8988T (cell line): ENCODE measurements at places on chromosomes 5 and 9.

- no peak for DNase-seq
These were observed 394.3 kb downstream of the GADD45G start for GRCh38 chr9:89999176-89999533.

GRCh38 chr5:176685010-176685409 is 37.7 kb downstream of the TSPAN17 start:
- no peak for DNase-seq

GRCh38 chr5:122967085-122967484 is 69.4 kb downstream of the PPIC start:
- DNase-seq, result no peak

GRCh38 chr9:91837981-91838731 is 111.9 kb downstream of the ROR2 start:
- DNase-seq, result no peak

- no peak for DNase-seq
These were observed 97.7 kb upstream of the CDH6 start for GRCh38 chr5:31095796-31096195.

GRCh38 chr5:109786206-109786855 is 96.6 kb downstream of the MAN2A1 start:
- DNase-seq, result no peak

DNA sequence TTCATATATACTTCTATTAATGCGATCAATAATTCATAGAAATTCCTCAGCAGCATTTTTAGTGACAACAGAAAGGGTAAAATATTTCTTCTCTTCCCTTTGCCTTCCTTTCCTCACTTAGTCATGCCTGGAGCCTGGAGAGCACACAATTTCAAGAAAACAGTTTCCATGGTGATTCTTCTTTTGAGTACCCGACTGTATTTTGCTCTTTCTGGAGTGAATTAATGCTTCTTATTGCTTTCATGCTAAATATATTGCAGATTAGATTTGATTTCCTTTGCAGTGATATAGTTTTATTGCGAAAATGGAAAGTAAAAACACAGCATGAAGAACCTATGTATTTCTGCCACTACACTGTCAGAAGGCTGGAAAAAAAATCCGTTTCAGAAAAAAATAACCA is 153.5 kb downstream of the PPP2R2B start:
- no peak for DNase-seq

DNA sequence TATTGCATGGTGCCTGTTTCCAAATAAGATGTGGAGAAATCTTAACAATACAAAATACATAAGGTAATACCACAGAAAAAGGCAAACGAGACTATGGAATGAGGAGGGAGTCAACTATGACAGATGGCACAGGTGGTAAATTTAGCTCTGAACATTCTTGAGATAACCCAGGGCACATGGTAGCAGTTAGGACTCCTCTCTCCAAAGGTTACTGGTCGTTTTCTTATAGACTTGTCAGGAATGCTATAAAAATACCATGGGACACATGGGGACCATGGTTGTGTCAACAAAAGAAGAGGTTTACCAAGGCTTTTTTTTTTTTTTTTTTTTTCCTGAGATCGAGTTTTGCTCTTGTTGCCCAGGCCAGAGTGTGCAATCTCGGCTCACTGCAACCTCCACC is 209.4 kb upstream of the RFX3 start:
- no peak for DNase-seq

DNA sequence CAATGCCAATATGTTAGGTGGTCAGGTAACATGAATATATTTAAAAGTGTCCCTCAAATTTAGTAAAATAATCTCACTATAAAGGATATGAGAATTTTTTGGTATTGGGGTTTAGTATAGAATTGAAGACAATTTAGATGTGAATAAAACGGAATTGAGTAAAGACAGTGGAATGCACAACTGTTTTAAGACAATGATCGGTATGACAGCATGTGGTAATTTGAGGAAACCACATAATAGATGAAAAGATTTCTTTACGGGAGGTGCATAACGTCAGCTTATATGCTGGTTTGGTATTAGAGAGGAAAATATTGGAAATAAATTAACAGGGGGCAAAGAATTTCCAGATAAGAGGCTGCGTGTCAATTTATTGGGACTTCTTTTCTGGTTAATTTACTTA is 1043.2 kb downstream of the CDH18 start:
- no peak for DNase-seq

GRCh38 chr5:23033864-23034263 is 180.7 kb upstream of the CDH12 start:
- DNase-seq, result no peak

DNA sequence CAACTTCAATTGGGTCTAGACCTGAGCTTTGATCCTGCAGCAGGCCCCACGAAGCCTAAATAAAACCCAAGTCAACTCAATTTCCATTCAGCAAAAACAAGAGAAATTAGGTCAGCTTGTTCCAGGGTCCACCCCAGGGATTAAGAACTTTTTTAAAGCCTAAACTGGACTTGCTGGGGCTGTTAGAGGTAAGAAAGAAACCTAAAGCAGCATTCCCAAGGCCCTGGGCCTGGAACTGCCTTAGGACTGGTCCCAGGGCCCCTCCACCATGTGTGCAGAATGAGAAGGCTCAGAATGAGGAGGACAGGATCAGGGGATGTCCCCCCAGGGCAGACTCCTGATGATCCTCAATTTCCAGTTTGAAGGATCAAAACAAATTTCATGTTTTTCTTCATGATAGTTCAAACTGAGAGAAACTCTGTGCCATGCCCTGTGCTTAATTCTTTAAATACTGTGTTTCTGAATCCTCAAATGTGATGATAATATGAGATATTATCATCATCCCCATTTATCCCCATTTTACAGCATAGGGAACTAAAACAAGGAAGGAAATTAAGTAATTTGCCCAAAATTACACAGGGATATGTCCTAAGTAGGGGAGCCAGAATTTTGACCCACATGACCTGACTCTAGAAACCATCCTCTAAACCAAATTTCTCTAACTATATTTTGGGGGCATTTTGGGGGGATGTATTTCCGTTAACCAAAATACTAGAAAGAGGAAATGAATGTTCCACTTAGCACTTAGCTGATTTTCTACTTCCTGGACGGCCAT is 64.5 kb downstream of the DENND1A start:
- no peak for DNase-seq

DNA sequence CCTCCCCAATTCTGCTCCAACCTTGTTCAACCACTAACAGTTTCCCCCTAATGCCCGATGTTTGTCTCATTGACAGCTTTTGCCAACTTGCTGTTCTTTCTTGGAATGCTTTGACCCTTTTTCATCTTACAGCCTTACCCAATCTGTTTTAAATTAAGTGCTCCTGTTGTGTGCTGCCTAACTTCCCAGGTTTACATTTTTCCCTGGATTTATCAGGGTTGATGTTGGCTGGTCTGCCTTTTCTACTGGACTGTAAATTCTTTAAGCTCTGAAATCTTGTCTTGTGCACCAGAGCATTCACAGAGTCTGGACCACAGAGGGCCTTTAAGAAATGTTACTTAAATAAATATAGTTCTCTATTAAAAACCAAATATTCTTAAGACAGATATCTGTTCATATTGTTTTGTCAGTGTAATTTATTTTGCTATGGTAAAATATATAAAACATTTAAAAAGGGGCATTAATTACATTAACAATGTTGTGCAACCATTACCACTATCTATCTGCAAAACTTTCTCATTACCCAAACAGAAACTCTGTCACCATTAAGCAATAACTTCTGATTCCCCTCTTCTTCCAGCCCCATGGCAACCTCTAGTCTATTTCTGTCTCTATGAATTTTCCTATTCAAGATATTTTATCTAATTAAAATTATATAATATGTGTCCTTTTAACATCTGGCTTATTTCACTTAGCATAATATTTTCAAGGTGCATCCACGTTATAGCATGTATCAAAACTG is 73.0 kb downstream of the OSTF1 start:
- no peak for DNase-seq

- DNase-seq, result no peak
These were observed 478 bp downstream of the RAB14 start for GRCh38 chr9:121201045-121201737.

- DNase-seq, result no peak
These were observed 26.4 kb upstream of the TYRP1 start for GRCh38 chr9:12666813-12667212.

DNA sequence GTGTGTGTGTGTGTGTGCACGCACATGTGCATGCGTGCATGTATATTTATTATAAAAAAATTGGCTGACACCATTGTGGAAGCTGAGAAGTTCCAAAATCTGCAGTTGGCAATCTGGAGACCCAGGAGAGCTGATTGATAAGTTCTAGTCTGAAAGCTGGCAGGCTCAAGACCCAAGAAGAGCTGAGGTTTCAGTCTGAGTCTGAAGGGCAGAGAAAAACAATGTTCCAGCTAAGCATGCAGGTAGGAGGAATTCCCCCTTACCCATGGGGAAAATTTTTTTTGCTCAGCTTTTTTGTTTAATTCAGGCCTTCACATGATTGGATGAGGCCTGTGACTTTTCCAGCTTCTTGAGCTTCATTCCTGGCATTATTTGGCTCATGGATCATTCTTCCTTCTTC is 31.2 kb upstream of the ACTBL2 start:
- DNase-seq, result no peak

- DNase-seq, result peak; percentile 26
These were observed 40.3 kb upstream of the TNFAIP8 start for GRCh38 chr5:119315516-119315949.

GRCh38 chr9:131469951-131470350 is 32.8 kb upstream of the POMT1 start:
- DNase-seq, result no peak

GRCh38 chr9:117302487-117302886 is 112.4 kb downstream of the ASTN2 start:
- DNase-seq, result no peak

DNA sequence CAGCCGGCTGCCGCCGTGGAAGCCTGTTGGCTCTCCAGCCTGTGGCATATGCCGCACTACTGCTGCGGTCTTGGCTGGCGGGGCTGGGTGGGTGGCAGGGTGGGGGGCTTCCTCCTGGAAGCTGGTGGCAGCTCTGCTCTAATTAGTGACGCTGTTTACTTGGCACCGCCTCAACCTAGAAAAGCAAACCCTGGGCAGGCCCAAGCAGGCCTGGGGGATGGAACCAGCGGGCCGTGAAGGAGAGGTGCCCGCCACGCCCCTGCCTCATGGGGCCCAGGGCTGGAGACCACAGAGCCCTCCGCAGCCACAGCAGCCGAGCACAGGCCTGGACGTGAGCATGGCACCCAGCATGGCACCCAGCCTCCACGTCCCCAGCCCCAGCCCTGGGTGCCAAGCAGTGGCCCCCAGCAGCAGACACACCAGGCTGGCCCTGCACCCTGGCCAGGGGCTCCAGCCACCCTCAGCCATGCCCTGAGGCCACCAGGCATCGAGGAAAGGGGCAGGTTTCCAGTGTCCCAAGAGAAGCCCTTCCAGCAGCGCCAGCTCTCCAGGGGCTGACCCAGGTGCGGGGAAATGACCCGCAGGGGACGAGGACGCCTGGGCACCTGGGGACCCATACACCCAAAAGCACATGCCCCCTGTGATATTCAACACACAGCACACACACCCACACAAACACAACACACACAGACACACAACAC is 5.4 kb upstream of the CCDC187 start:
- no peak for DNase-seq

- no peak for DNase-seq
These were observed 537.1 kb upstream of the CDH18 start for GRCh38 chr5:20524991-20525529.

DNA sequence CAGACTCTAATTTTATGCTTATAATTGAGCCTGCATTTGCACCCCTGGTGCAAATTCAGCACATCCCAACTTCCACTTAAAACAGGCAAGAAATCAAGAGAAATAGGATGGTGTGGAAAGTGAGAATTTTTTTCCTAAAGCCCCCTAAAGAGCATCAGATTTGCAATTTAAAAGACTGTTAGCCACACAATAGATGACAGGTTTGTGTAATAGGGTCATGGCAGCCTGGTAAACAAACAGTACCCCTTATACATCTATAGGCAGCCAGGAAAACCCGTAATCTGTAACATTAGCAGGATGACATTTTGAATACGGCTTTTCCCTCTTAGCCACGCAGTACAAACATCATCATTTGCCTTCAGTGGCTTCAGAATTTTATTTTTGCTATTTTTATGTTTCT is 17.2 kb downstream of the EBF1 start:
- DNase-seq, result no peak

DNA sequence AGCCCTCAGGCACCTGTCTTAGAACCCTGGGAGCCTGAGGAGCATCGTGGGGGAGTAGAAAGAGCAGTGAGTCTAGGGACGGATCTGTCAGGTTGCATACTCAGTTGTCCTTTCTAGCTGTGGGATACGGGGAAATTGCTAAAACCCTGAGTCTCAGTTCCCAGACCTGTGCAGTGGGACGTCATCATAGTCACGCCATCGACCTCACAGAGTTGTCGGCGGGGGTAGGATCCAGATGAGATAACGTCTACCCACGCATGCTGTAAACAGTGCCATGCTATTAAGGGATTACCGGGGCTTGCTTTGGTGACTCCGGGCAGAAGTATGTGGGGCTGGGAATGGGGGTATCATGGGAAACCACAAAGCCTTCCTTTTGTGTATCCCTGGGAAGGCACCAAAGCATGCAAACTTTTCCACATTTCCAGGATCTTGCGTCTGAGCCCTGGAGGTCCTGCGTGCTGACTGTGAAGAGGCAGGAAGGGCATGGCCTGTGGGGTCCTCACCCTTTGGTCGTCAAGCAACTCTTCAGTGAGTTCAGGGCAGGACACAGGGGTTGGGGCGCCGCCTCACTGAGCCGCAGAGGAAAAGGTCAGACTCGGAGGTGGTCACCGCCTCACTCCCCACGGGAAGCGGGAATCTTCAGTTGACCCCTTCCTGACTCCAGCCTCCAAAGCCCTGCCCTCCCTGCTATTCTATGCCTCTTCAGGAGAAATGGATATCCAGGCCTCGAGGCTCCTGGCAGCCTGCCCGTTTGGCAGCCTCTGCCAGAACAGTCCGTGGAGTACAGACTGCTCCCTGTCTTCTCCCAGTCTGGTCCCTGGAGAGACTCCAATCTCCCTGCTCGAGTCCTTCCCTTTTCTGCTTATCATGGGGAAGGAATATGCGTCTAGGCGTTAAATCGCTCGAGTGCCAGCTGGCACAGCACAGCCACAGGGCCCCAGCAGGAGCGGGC is 186.8 kb upstream of the KLF9 start:
- no peak for DNase-seq

DNA sequence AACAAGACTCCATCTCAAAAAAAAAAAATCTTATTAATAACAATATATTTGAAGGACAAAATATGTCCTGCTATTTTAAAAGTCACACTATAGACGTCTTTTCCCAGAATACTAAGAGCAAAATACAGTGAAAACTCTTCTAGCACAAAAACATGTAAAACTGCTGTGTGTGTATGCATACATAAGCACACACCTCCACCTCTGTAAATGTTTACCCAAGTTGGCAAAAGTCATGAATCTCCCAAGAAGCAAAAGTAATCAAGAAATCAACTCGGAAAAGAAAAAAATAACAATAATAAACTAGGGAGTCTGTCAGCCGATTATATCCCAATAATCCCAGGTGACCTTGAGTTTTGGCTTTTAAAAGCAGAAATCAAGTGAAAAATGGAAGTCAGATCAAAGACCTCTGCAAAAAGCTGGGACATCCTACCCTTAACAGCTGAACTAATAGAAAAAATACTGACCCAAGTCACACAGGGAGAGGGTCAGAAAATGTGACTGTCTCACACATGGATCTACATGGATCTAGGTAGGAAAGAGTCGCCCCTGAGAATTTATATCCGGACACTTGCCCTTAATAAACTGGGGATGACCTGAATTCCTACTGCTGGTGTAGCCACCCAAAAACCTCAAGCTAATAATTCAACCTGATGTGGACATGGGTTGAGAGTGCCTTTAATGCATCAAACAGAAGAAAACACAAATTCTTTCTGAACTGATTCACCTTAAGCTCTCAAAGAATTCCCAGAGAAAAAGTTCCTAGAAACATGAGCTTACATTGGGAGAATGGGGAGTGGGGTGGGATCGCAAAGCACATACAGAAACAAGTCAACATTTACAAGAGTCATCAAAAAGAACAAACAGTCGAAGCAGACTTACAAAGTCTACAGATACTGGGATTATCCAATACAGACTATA is 29.9 kb downstream of the LPAR1 start:
- DNase-seq, result no peak
